Esophagus muscularis mucosa (tissue), 4 donors: ENCODE measurements at places on chromosomes 6 and 20. TPM values are rescaled to one million over a fixed set of nuclear protein-coding genes. Genes with fewer than 3 reads are reported as not detected.

- no peak overlapping the region for H3K27ac ChIP-seq
- DNase-seq = no peak
- H3K4me3 ChIP-seq = no peak overlapping the region
- H3K36me3 ChIP-seq = no peaks in the 10 kb centered on the region
Measured at GRCh38 chr6:87922947-87923330, 124.7 kb upstream of the SPACA1 start.

DNA sequence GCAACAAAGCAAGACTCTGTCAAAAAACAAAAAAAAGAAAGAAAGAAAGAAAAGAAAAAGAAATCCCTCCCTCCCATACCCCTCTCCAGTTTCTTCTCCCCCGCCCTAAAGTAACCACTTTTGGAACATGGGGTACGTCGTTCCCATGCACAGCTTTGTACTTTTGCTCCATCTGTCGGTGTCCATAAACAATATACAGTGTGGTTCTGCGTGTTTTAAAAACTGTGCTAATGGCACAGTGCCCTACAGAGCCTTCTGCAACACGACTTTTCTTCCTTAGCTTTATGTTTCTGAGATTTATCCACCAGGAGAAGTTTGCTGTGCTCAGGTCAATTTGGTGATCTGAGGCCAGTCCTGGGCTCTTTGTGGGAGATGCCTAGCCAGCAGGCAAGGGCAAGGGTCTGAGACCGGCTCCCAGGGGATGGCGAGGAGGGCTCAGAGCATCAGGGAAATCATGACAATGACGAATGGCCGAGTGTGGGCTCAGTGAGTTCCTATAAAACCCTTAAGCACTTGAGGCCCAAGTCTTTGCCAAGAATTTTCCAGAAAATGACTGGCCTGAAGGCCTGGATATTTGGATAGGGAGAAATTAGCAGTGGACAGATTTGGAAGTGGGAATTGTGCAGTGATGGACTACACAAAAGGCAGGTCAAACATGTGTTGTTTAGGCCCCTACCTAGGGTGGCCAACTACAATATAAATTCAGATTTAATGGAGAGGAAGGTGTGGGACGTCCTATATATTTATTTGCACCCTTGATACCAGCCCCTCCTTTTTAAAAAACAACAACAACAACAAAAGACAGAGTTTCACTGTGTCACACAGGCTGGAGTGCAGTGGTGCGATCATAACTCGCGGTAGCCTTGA, 1.9 kb upstream of the BCAS4 start:
- no peak for DNase-seq
- no peaks in the 10 kb centered on the region for H3K36me3 ChIP-seq
- H3K27ac ChIP-seq = no peak overlapping the region
- no peak overlapping the region for H3K4me3 ChIP-seq
- no peaks in the 10 kb centered on the region for H3K27me3 ChIP-seq

Gene POM121L2
- not detected for total RNA-seq

DNA sequence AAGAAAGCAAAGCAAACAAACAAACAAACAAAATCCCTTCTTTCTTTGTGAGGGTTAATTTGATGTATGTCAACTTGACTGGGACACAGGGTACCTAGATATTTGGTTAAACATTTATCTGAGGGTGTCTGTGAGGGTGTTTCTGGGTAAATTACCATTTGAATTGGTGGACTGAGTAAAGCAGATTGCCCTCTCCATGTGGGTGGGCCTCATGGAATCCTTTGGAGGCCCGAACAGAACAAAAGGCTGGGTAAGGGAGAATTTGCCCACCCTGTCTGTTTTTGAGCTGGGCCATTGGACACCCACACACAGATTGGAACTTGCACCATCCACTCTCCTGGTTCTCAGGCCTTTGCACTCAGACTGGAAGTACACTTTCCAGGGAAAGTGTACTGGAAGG, 628.8 kb upstream of the CITED2 start:
- H3K4me1 ChIP-seq = no peaks in the 10 kb centered on the region
- H3K27me3 ChIP-seq = no peaks in the 10 kb centered on the region
- H3K27ac ChIP-seq = no peak overlapping the region
- DNase-seq = no peak
- no peaks in the 10 kb centered on the region for H3K36me3 ChIP-seq

Gene CCDC170
- total RNA-seq = 0.57 TPM

Gene TRIM31
- total RNA-seq = 1.3 TPM

Gene CALHM5
- 3.7 TPM for total RNA-seq

GRCh38 chr6:15437090-15437635, 191.3 kb downstream of the JARID2 start:
- H3K4me1 ChIP-seq = peaks cover 42% of the 10 kb centered on the region
- no peaks in the 10 kb centered on the region for H3K27me3 ChIP-seq
- no peak overlapping the region for H3K27ac ChIP-seq
- H3K36me3 ChIP-seq = no peaks in the 10 kb centered on the region
- H3K4me3 ChIP-seq = no peak overlapping the region

- no peaks in the 10 kb centered on the region for H3K27me3 ChIP-seq
- no peak for DNase-seq
- peaks cover 16% of the 10 kb centered on the region for H3K36me3 ChIP-seq
- H3K4me1 ChIP-seq = peaks cover 31% of the 10 kb centered on the region
Measured at GRCh38 chr6:111720931-111721496, 115.3 kb upstream of the TRAF3IP2 start.

DNA sequence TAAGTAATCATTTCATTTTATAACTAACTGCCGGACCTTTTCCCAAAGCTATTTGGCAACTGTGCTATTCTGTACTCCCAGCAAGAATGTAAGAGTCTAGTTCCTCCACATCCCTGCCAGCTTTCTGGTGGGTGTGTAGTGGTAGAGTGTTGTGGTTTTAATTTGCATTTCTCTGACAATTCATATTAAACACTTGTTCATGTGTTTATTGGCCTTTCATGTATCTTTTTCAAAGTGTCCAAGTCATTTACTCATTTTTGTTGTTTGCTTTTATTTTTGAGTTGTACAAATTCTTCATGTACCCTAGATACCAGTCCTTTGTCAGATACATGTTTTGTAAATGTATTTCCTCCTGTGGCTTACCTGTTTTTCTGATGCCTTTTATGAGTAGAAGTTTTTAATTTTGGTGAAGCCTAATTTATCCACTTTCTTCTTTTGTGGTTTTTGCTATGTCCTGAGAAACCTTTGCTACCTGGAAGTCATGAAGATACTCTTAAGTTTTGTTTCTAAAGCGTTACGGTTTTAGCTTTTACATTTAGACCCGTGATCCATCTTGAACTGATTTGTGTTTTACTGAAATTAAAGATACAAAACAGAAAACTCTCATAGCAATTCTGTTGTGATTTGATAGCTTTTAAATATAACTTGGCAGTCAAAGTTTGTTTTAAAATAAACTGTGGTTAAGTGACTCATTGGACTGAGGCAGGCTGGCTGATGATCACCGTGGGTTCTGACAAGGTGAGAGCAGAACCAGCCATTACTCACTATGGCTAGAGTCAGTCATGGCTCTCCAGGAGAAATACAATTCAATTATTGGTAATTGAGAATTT, 8.0 kb downstream of the MYLIP start:
- H3K4me3 ChIP-seq = peak overlapping the region; percentile 19
- no peaks in the 10 kb centered on the region for H3K27me3 ChIP-seq
- peaks cover 5% of the 10 kb centered on the region for H3K36me3 ChIP-seq
- peaks cover 75% of the 10 kb centered on the region for H3K4me1 ChIP-seq
- DNase-seq = no peak

GRCh38 chr6:35343092-35343834, 905 bp downstream of the PPARD start:
- peaks cover 13% of the 10 kb centered on the region for H3K4me1 ChIP-seq
- peaks cover 14% of the 10 kb centered on the region for H3K36me3 ChIP-seq
- H3K4me3 ChIP-seq = peak overlapping the region; percentile 93
- no peak for DNase-seq

Gene FOXC1
- total RNA-seq = 15.4 TPM

Gene SLC13A3
- total RNA-seq = 0.66 TPM

Gene CCN6
- total RNA-seq = not detected

DNA sequence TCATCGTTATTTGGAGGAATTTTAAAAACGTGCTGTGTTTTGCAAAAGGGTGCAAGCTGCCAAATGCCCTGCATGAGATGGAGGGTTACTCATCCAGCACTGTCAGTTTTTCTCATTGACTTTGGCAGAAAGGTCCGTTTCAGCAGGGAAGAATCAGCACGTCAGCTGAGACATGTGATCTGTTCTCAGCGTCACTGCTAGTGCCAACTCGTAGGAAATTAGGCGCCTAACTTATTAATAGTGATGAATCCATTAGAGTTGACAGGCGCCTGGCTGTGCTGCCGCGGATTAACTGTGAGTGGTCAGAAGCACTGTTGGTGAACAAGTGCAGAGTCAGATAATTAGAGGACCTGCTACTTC, 175.5 kb upstream of the FOXQ1 start:
- peak; percentile 91 for DNase-seq
- no peak overlapping the region for H3K4me3 ChIP-seq
- no peaks in the 10 kb centered on the region for H3K27me3 ChIP-seq
- no peaks in the 10 kb centered on the region for H3K36me3 ChIP-seq

DNA sequence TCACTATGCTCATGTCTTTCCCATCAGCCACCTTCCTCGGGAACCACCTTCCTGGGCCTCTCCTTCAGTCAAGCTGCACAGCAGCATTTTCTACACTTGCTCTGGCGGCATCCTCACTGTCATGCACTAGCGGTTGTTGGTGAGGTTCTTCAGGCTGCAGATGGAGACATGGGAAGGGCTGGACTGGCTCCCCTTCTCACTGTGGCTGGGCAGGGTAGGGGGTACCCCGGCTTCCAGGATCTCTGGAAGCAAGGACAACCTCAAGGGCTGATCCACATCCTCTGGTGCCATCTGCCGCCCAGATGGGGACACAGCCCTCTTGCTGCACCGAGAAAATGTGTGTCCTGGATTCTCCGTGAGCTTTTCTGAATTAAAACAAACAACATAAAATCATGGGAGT, 180.1 kb upstream of the RNF24 start:
- H3K4me1 ChIP-seq = no peaks in the 10 kb centered on the region
- H3K4me3 ChIP-seq = no peak overlapping the region
- no peak for DNase-seq
- no peaks in the 10 kb centered on the region for H3K36me3 ChIP-seq
- H3K27ac ChIP-seq = no peak overlapping the region

Gene APOM
- total RNA-seq = 3.3 TPM

- no peaks in the 10 kb centered on the region for H3K36me3 ChIP-seq
- H3K4me3 ChIP-seq = no peak overlapping the region
- no peak overlapping the region for H3K27ac ChIP-seq
- no peak for DNase-seq
Measured at GRCh38 chr6:110529907-110530306, 53.5 kb upstream of the SLC22A16 start.

Gene BTN2A1
- 20.8 TPM for total RNA-seq

DNA sequence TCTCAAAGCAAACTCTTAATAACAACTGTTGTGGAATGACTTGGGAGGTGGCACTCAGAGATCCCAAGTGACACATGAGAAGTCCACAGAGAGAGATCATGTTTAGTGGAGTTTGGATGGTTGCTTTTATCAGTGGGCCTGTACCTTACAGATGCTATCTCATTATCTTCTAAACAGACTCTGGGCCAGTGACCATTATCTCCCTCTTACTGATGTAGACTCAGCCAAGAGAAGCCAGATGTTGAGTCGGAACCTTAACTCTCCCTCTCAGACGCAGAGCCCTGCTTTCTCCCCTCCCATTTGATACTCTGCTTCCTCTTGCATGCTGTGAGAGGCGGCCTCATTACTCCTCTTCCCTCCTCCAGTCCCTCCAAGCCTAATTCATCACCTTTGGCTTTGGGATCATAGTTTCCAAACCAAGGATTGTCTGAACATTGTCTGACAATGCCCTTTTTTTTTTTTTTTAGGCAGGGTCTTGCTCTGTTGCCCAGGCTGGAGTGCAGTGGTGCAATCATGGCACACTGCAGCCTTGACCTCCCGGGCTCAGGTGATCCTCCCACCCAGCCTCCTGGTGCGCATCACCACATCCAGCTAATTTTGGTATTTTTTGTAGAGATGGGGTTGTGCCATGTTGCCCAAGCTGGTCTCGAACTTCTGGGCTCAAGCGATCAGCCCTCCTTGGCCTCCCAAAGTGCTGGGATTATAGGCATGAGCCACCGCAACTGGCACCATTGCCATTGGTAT, 4.5 kb upstream of the DDR1 start:
- no peak overlapping the region for H3K4me3 ChIP-seq
- H3K4me1 ChIP-seq = peaks cover 31% of the 10 kb centered on the region
- no peak for DNase-seq
- no peaks in the 10 kb centered on the region for H3K36me3 ChIP-seq
- H3K27me3 ChIP-seq = no peaks in the 10 kb centered on the region
- no peak overlapping the region for H3K27ac ChIP-seq

- no peaks in the 10 kb centered on the region for H3K36me3 ChIP-seq
- no peaks in the 10 kb centered on the region for H3K27me3 ChIP-seq
- DNase-seq = no peak
- H3K27ac ChIP-seq = no peak overlapping the region
- H3K4me1 ChIP-seq = peaks cover 7% of the 10 kb centered on the region
- H3K4me3 ChIP-seq = no peak overlapping the region
Measured at GRCh38 chr6:105753207-105753606, 332.9 kb upstream of the PRDM1 start.

- no peak for DNase-seq
- H3K36me3 ChIP-seq = no peaks in the 10 kb centered on the region
- no peak overlapping the region for H3K4me3 ChIP-seq
- H3K27ac ChIP-seq = no peak overlapping the region
Measured at GRCh38 chr20:16158090-16158975, 414.9 kb downstream of the KIF16B start.

- H3K27me3 ChIP-seq = no peaks in the 10 kb centered on the region
- H3K4me1 ChIP-seq = peaks cover 46% of the 10 kb centered on the region
- DNase-seq = no peak
- H3K4me3 ChIP-seq = no peak overlapping the region
Measured at GRCh38 chr6:15427331-15428070, 181.6 kb downstream of the JARID2 start.

DNA sequence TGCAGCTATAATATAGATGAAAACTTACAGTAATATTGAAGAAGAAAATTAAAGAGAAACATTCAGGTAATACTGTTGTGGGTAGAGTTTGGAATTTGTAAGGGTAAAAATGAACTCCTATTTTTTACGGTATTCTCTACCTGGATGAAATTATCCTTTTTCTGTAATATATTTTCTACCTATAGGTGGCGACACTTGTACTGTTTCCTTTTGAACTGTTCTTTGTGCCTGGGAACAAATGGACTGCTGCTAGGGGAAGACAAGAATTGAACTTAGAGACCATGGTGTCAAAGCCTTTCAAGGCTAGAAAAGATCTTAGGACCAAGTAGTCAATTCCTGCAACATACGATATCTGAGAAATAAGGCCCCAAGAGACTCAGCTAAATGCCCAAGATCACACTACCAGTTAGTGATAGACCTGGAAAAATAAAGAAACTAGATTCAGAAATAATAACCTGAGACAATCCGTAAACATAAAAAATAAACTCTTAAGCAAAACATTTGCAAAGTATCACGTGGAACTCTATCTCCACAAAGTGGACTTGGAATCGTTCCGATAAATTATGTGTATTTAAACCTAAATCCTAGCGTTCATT, 383.8 kb downstream of the TFAP2A start:
- H3K36me3 ChIP-seq = no peaks in the 10 kb centered on the region
- H3K27ac ChIP-seq = no peak overlapping the region
- no peak for DNase-seq
- H3K4me3 ChIP-seq = no peak overlapping the region

Gene PRR18
- total RNA-seq = 0.23 TPM

Gene NTSR1
- 0.78 TPM for total RNA-seq

- no peak overlapping the region for H3K4me3 ChIP-seq
- H3K27ac ChIP-seq = no peak overlapping the region
- no peaks in the 10 kb centered on the region for H3K36me3 ChIP-seq
- H3K27me3 ChIP-seq = no peaks in the 10 kb centered on the region
- H3K4me1 ChIP-seq = no peaks in the 10 kb centered on the region
Measured at GRCh38 chr6:41406728-41407489, 71.5 kb downstream of the NCR2 start.
